ENCODE measurements at places on chromosomes 11 and 22.
A peak's percentile ranks its signal among the peaks of the same experiment; 100 is the strongest.

DNA sequence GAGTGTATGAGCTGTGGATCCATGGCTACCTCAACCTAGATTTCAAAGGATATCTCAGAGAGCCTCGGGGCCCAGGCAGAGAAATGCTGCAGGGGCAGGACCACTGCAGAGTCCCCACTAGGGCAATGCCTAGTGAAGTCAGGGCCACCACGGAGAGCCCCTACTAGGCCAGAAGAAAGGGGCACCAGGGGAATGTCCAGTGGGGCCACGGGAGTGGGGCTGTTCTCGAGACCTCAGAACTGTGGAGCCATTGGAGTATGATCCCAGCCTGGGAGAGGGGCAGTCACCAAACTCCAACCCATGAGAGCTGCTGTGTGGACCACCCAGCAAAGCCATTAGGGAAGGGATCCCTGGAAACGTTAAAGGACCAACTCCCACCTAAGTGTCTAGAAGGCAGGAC, 24.5 kb downstream of the RTL6 start:
- H3K27ac ChIP-seq, result no peak overlapping the region
- H3K27me3 ChIP-seq, result no peaks in the 10 kb centered on the region

- H3K4me3 ChIP-seq, result no peak overlapping the region
- no peak overlapping the region for H3K27ac ChIP-seq
- H3K36me3 ChIP-seq, result no peaks in the 10 kb centered on the region
- peaks cover 4% of the 10 kb centered on the region for H3K4me1 ChIP-seq
- no peaks in the 10 kb centered on the region for H3K27me3 ChIP-seq
- no peak for DNase-seq
Observed at GRCh38 chr11:110986016-110986415, 259.5 kb upstream of the POU2AF2 start.

- H3K4me3 ChIP-seq, result no peak overlapping the region
- H3K27me3 ChIP-seq, result no peaks in the 10 kb centered on the region
- H3K4me1 ChIP-seq, result no peaks in the 10 kb centered on the region
- H3K36me3 ChIP-seq, result no peaks in the 10 kb centered on the region
Observed at GRCh38 chr11:7239877-7240276, 11.8 kb upstream of the SYT9 start.

GRCh38 chr11:126398296-126398695, 42.8 kb downstream of the ST3GAL4 start:
- no peaks in the 10 kb centered on the region for H3K27me3 ChIP-seq
- H3K27ac ChIP-seq, result no peak overlapping the region
- H3K4me1 ChIP-seq, result peaks cover 73% of the 10 kb centered on the region

DNA sequence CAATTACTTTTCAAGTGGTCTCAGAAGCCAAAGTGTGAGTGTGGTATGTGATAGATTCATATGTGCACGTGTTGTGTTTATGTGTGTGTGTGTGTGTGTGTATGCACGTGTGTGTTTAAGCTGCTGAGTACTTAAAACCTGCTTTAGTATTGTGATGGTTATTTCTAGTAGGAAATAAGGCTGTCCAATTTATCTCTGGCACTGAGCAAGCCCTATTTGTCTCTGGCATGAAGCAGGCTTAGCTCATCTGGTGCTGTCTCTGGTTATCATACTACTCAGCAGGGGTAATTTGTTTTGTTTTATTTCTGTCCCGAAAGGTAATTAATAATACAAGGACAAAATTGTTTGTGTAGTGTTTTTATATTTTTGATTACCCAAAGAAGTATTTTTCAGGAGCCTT, 333.7 kb downstream of the FAT3 start:
- no peaks in the 10 kb centered on the region for H3K27me3 ChIP-seq
- H3K4me3 ChIP-seq, result no peak overlapping the region
- no peaks in the 10 kb centered on the region for H3K36me3 ChIP-seq
- no peak overlapping the region for H3K27ac ChIP-seq

- no peak overlapping the region for H3K4me3 ChIP-seq
- H3K27ac ChIP-seq, result no peak overlapping the region
- H3K36me3 ChIP-seq, result no peaks in the 10 kb centered on the region
- no peak for DNase-seq
- H3K4me1 ChIP-seq, result no peaks in the 10 kb centered on the region
Observed at GRCh38 chr11:69091638-69092165, 43.0 kb downstream of the TPCN2 start.

- H3K27me3 ChIP-seq, result no peaks in the 10 kb centered on the region
- H3K36me3 ChIP-seq, result no peaks in the 10 kb centered on the region
- no peaks in the 10 kb centered on the region for H3K4me1 ChIP-seq
- no peak overlapping the region for H3K4me3 ChIP-seq
Observed at GRCh38 chr11:133993107-133993506, 36.3 kb upstream of the IGSF9B start.

GRCh38 chr22:21865041-21865440, 2.4 kb downstream of the MAPK1 start:
- H3K36me3 ChIP-seq, result no peaks in the 10 kb centered on the region
- DNase-seq, result peak; percentile 77
- no peak overlapping the region for H3K4me3 ChIP-seq
- H3K27ac ChIP-seq, result no peak overlapping the region
- no peaks in the 10 kb centered on the region for H3K27me3 ChIP-seq
- H3K4me1 ChIP-seq, result peaks cover 48% of the 10 kb centered on the region

GRCh38 chr11:33879375-33879774, 12.5 kb downstream of the LMO2 start:
- H3K27me3 ChIP-seq, result no peaks in the 10 kb centered on the region
- H3K4me1 ChIP-seq, result peaks cover 6% of the 10 kb centered on the region
- H3K27ac ChIP-seq, result no peak overlapping the region
- H3K36me3 ChIP-seq, result no peaks in the 10 kb centered on the region
- no peak overlapping the region for H3K4me3 ChIP-seq
- no peak for DNase-seq

DNA sequence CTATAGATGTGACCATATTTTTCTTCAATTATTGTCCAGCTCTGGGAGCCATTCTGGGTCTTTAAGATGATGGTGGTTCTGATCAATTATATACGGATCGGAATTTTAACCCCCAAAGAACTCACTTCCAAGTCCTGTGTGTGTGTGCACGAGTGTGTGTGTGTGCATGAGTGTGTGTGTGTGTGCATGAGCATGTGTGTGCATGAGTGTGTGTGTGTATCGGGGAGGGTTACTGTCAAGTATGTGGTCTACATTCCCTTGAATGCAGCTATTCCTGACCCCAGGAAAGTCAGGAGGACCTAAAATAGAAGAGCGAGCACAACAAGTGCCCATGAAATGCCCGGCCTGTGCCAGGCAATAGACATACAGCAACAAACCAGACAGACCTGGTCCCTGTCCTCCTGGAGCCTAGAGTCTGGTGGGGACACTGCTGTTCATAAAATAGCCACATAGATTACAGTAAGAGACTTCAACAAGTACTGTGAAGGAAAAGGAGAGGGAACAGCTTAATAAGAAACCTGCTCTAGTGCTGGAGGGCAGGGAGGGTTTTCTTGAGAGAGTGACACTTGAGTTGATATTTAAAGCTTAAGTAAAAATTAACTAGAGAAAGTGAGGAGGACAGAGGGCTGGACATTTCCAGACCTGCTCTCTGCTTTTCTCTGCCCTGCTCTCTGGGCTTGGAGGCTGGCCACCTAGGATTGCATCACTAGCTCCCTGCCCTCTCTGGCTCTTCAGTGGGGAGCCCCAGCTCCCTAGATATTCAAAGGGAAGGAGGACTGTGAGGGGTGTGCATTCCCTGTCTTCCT, 66.1 kb upstream of the SPON1 start:
- no peaks in the 10 kb centered on the region for H3K36me3 ChIP-seq
- H3K4me1 ChIP-seq, result no peaks in the 10 kb centered on the region
- no peak overlapping the region for H3K27ac ChIP-seq

GRCh38 chr11:37503411-37504059, 905.5 kb upstream of the RAG2 start:
- no peaks in the 10 kb centered on the region for H3K27me3 ChIP-seq
- H3K27ac ChIP-seq, result no peak overlapping the region
- H3K4me1 ChIP-seq, result no peaks in the 10 kb centered on the region
- no peak for DNase-seq
- no peaks in the 10 kb centered on the region for H3K36me3 ChIP-seq
- no peak overlapping the region for H3K4me3 ChIP-seq

DNA sequence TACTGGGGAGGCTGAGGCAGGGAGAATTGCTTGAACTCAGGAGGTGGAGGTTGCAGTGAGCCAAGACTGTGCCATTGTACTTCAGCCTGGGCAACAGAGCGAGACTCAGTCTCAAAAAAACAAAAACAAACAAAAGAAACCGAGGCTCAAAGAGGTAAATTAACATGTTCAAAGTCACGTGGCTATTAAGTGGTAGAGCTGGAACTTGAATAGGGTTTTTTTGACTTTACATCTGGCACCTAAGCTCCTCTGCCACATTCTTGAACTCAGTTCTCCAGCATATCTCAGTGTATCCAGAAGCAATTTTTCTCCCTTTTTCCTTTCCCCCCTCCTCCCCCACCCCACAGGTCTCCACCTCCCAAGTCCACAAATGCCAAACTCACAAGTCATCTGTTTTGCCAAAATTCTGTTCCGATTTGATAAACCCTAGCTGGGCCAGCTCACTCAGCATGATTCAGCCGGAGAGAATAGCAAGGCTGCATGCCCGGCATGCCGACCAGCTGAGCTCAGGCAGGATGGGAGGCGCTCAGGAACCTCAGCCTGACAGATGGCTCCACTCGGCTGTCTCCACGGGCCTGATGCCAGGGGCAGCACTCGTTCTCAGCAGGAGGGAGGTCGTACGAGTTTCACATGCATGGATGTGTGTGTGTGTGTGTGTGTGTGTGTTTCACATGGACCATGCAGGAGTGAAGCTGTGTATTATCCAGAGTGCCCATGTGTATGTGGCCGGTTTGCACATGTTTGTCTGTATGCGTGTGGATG, 63.2 kb upstream of the RRAS2 start:
- no peaks in the 10 kb centered on the region for H3K4me1 ChIP-seq
- H3K27me3 ChIP-seq, result no peaks in the 10 kb centered on the region
- H3K27ac ChIP-seq, result no peak overlapping the region
- no peak overlapping the region for H3K4me3 ChIP-seq
- H3K36me3 ChIP-seq, result no peaks in the 10 kb centered on the region

DNA sequence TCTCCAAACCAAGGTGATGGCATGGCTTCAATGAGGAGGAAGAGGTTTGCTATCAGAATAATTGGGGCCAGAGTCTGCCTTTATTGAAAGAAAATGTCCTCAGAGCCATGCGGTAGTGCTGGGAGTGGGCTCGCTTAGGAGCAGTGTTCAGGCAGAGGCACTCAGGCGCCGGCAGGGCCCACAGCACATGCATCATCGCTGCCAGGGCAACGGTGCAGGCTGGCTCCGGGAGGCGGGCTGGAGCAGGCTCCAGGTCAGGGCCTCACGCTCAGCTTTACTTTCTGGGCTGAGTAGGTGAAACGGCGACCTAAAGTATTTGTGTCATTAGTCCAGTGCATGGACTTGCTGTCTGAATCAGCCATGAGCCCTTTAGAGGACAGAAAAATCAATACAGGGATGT, 169.9 kb upstream of the CCDC90B start:
- no peak overlapping the region for H3K4me3 ChIP-seq
- H3K27ac ChIP-seq, result no peak overlapping the region
- H3K4me1 ChIP-seq, result no peaks in the 10 kb centered on the region

DNA sequence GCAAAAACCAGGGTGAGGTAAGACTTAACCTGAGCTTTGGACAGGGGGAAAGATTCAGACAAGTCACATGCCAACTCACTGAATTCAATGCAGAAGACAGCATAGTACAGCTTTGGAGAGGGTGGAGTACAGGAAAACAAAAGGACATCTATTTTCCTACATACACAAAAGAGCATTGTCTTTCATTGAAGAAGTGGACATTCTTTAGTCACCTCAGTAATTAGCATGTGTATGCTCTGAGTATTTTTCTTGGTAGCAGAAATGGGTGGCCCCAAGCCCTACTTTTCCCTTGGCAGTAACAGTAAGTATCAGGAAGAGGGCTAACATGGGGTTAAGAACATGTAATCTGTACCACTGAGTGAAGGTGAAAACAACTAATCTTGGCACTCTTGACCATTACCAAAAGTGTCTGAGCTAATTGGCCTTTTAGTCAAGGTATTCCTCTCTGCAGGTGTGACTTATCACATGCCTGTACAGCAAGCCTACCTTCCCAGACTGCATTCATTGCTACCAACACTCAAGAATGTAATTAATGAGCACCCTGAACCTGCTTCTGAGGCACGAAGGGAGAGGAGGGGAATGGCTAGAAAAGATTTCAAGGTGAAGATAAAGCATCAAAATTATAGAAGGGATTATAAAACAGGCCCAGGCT, 33.9 kb downstream of the SYTL2 start:
- no peak overlapping the region for H3K27ac ChIP-seq
- H3K4me3 ChIP-seq, result no peak overlapping the region
- no peaks in the 10 kb centered on the region for H3K27me3 ChIP-seq
- H3K36me3 ChIP-seq, result no peaks in the 10 kb centered on the region
- no peak for DNase-seq

GRCh38 chr11:69253028-69253427, 40.9 kb upstream of the MYEOV start:
- no peak for DNase-seq
- no peak overlapping the region for H3K4me3 ChIP-seq
- H3K4me1 ChIP-seq, result no peaks in the 10 kb centered on the region
- H3K27ac ChIP-seq, result no peak overlapping the region
- H3K36me3 ChIP-seq, result no peaks in the 10 kb centered on the region

DNA sequence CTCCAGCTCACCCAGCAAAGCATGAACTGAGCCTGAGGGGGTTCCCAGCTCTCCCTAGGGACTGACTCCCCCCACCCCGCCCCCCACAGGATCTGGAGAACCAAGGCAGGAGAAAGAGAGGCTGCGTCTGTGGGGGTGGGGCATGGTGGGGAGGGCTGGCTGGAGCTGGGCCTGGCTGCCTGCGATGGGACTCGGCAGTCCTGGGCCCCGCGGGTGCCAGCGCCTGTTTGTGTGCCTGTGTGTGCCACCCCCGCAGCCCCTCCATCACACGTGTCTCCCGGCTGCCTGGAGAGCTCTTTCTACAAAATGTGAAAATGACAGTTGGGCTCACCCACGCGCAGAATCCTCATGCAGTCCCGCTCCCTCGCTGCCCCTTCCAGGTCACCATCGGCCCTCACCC, 46.8 kb downstream of the CACNA1I start:
- no peak overlapping the region for H3K4me3 ChIP-seq
- H3K36me3 ChIP-seq, result no peaks in the 10 kb centered on the region
- no peak for DNase-seq

- no peaks in the 10 kb centered on the region for H3K36me3 ChIP-seq
- H3K4me3 ChIP-seq, result no peak overlapping the region
- H3K4me1 ChIP-seq, result peaks cover 8% of the 10 kb centered on the region
- no peak overlapping the region for H3K27ac ChIP-seq
- no peak for DNase-seq
- H3K27me3 ChIP-seq, result no peaks in the 10 kb centered on the region
Observed at GRCh38 chr22:45966320-45966894, 10.6 kb downstream of the WNT7B start.

- no peak for DNase-seq
- H3K4me3 ChIP-seq, result no peak overlapping the region
- H3K27ac ChIP-seq, result no peak overlapping the region
Observed at GRCh38 chr11:106101819-106102218, 24.4 kb downstream of the AASDHPPT start.

Data from testis (tissue), 5 donors.